ENCODE measurements at places on chromosomes 5 and 9. TPM values are rescaled to one million over a fixed set of nuclear protein-coding genes. Genes with fewer than 3 reads are reported as not detected.

GRCh38 chr5:134620634-134621033, 12.0 kb downstream of the SAR1B start:
- no peak overlapping the region for H3K4me3 ChIP-seq
- no peak for DNase-seq
- H3K36me3 ChIP-seq: peaks cover 34% of the 10 kb centered on the region
- H3K4me1 ChIP-seq: no peaks in the 10 kb centered on the region
- H3K27ac ChIP-seq: no peak overlapping the region
- H3K27me3 ChIP-seq: no peaks in the 10 kb centered on the region

DNA sequence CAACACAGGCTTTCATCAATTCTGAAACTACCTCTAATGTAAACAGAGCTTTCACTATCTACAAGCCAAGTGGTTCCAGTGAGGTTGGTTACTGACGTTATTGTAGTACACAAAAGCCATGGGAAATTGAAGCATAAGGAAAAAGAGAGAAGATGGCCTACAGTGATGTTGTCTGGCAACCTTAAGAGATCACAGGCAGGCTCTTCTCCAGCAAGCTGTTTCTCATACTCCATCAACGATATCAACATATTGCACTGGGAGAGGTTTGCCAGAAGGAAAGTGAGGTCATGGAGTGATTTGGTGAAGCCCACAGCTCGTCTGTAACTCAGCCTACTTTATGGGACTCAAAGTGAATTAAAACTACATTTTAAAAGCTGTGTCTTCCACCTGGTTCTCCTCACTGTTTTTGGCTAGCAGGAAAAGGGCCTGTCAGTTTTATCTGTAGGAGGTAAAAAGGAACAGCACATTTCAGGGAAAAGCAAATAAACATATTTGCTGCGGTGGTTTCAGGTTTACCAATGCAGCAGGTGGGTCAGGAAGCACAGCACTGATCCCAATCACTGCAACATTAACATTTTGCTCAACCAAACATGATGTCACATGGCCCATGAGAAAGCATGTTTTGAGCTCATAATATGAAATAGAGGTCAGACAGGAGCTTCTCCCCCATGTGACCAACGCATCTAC, 72.9 kb downstream of the ARSB start:
- H3K4me3 ChIP-seq: no peak overlapping the region
- H3K27ac ChIP-seq: peak overlapping the region; percentile 71
- H3K4me1 ChIP-seq: peaks cover 32% of the 10 kb centered on the region
- peak; percentile 93 for DNase-seq

- H3K4me3 ChIP-seq: no peak overlapping the region
- H3K36me3 ChIP-seq: no peaks in the 10 kb centered on the region
- peak; percentile 47 for DNase-seq
Observed at GRCh38 chr5:14105718-14106410, 37.3 kb upstream of the TRIO start.

- no peaks in the 10 kb centered on the region for H3K4me1 ChIP-seq
- H3K36me3 ChIP-seq: no peaks in the 10 kb centered on the region
- H3K27me3 ChIP-seq: no peaks in the 10 kb centered on the region
- no peak overlapping the region for H3K27ac ChIP-seq
Observed at GRCh38 chr5:136781464-136781863, 416.1 kb upstream of the TRPC7 start.

Gene LHX3
- polyA plus RNA-seq: not detected

Measured in muscle of leg (tissue), 16 donors.